ENCODE measurements at places on chromosomes 12 and 14. TPM values are rescaled to one million over a fixed set of nuclear protein-coding genes. Genes with fewer than 3 reads are reported as not detected.

Gene STYK1
- 7.0 TPM for total RNA-seq

Gene SELPLG
- total RNA-seq = 11.6 TPM

Gene LMNTD1
- 1.5 TPM for total RNA-seq

Gene KRT1
- not detected for total RNA-seq

Gene OAS2
- total RNA-seq = 4.9 TPM

Gene PCNX4
- total RNA-seq = 53.7 TPM

Gene CEBPE
- not detected for total RNA-seq

Gene ART4
- total RNA-seq = not detected

Gene WIF1
- 43.8 TPM for total RNA-seq

Gene FNTB
- total RNA-seq = 23.8 TPM

Gene BDKRB2
- total RNA-seq = 0.27 TPM

Gene SOAT2
- total RNA-seq = not detected

Gene KRT3
- not detected for total RNA-seq

Gene NTS
- total RNA-seq = not detected

Gene PYGL
- 22.0 TPM for total RNA-seq

Gene B4GALNT3
- 10.5 TPM for total RNA-seq

Gene KRT77
- not detected for total RNA-seq

Gene KIF26A
- 1.5 TPM for total RNA-seq

Gene KCTD10
- 38.0 TPM for total RNA-seq

Gene RPGRIP1
- not detected for total RNA-seq

Gene RDH12
- 2.4 TPM for total RNA-seq

Gene GALNT8
- total RNA-seq = 43.5 TPM

Gene WDHD1
- total RNA-seq = 6.0 TPM
